ENCODE measurements at places on chromosomes 13 and 19. TPM values are rescaled to one million over a fixed set of nuclear protein-coding genes. Genes with fewer than 3 reads are reported as not detected.

- DNase-seq = no peak
Measured at GRCh38 chr13:80654638-80655249, 313.8 kb upstream of the SPRY2 start.

CYP4F8 gene
- not detected for total RNA-seq

DNA sequence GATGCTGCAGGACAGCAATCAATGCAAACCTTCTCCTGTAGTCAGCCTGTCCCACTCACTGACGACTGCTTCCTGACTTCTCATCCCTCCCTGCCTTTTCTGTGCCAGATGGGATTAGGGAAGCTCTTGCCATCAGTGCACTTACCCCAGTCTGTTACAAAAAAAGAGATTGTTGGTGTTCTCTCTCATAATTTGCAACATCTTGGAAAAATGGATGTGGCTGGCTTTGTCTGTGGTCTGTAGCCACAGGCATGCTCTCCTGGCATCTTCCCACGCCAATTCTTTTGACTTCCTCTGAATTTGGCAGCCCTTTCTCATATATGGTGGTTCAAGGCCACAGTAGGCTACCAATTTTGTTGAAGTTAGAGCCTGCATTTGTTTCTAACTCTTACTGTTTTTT, 11.6 kb upstream of the HTR2A start:
- DNase-seq = no peak

SCN1B gene
- total RNA-seq = 2.1 TPM

- no peak for DNase-seq
Measured at GRCh38 chr13:45859705-45860104, 8.2 kb upstream of the SIAH3 start.

Data from Calu3 (cell line).